COLO829 (cell line): ENCODE measurements at places on chromosomes 3 and 15.
A peak's percentile ranks its signal among the peaks of the same experiment; 100 is the strongest.

GRCh38 chr3:128073185-128073725, 21.0 kb downstream of the SEC61A1 start:
- DNase-seq = no peak

DNA sequence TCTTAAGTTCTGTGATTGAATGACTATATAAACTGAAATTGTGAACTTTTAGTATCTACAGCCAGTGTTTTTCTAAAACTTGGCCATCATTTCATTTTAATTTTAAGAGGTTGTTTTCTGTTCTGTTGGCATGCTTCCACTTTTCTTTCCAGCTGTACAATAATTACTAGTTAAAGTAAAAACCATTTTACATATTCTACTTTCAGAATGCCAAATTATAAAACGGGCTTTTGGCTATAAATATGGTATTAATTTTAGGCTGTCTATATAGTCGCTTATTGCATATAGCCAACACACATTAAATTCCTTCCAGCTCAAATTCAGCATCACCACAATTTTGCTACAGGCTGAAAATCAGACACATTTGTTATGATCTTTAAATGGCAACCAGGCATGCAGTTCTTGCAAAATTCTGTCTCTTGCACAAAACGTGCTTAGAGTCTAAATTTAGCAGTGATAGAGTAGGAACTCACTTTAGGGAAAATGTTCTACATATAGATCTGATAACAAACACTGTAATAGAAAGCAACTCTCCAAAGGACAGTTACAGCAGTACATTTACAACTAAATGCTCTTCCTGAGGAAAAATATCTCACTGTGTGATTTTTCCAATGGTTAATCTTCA, 81.1 kb downstream of the BTD start:
- no peak for DNase-seq

GRCh38 chr3:122183521-122183892, at the start of gene CASR:
CASR (plus strand) TSS chr3:122183668; CDS start chr3:122254190, 70,522 bp downstream.
- no peak for DNase-seq

DNA sequence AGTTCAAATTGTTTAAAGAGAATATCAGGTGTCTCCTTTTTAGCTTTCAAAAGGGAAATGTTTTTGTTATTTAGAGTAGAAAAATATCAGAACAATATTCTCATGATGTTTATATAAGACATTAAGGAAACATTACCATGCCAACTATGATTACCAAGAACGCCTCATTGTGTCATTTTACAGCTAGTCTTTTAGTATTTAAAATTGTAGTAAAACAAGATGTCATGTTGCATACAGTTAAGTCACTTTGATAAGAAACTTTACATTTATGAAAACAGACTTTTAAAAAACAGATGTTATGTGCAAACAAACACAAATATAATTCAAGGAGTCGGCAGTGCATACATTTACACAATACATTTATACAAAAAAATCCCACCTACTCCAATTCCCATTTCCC, 4.4 kb downstream of the PLSCR4 start:
- DNase-seq = no peak

DNA sequence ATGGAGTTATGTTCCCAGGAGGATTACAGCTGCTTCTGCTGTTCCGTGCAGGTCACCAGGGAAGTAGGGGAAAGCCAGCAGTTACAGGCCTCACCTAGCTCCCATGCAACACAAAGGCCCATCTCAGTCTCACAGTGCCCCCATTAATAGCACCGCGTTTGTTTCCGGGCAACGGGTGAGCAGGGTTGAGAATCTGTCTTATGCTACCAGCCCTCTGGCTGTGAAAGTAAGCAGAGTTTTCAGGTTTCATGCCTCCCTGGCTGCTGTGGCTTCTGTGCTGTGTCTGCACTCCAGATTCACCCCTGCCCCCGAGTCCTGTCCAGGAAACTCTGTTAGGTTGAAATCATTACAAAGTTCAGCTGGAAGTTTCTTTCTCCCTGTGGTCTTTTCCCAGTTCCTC, 254.4 kb upstream of the GPR149 start:
- no peak for DNase-seq

GRCh38 chr3:43884581-43884980, 193.8 kb downstream of the ABHD5 start:
- DNase-seq = no peak

DNA sequence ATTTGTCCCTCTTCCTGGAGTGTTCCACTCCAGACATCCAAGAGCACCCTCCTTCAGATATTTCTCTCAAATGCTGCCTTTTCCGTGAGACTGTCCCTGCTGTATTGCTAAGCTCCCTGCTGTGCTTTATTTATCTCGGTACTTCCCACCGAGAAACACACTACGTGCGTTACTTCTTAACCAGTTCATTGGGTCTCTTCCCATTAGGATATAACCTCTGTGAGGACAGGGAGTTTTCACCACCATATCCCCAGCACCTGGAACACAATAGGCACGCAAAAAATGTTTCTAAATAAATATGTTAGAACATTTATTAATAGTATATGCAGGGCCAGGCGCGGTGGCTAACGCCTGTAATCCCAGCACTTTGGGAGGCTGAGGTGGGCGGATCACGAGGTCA, 308.7 kb upstream of the IL12A start:
- no peak for DNase-seq

- DNase-seq = no peak
These were observed 63.3 kb downstream of the IQSEC1 start for GRCh38 chr3:13009946-13010315.

- DNase-seq = no peak
These were observed 65.4 kb downstream of the CMSS1 start for GRCh38 chr3:99883138-99883461.

- DNase-seq = no peak
These were observed 479.1 kb downstream of the ZBBX start for GRCh38 chr3:166900866-166901577.

- DNase-seq = no peak
These were observed 87.9 kb downstream of the WDR72 start for GRCh38 chr15:53671545-53671944.

- no peak for DNase-seq
These were observed 405 bp upstream of the SPG21 start for GRCh38 chr15:64990168-64990470.

GRCh38 chr15:40582726-40583246, 11.3 kb upstream of the KNL1 start:
- DNase-seq = no peak

GRCh38 chr3:4231041-4231440, 72.1 kb upstream of the SETMAR start:
- no peak for DNase-seq

DNA sequence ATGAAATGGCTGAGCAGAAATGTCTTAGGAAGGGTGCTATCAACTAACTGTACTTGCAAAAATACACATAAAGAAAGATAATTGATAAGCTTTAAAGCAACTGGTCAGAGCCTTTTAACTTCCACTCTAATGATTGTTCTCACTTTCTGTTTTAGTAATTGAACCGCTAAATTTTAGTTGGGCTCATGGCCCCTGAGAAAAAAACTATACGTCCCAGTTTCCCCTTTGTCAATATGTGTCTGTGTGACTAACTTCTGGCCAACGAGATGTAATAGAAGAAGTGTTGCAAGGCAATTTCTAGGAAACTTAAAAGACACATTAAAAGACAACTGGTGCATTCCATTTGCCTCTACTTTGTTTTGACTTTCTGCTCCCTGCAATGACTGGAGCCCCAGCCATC, 223.9 kb downstream of the NR1D2 start:
- no peak for DNase-seq

DNA sequence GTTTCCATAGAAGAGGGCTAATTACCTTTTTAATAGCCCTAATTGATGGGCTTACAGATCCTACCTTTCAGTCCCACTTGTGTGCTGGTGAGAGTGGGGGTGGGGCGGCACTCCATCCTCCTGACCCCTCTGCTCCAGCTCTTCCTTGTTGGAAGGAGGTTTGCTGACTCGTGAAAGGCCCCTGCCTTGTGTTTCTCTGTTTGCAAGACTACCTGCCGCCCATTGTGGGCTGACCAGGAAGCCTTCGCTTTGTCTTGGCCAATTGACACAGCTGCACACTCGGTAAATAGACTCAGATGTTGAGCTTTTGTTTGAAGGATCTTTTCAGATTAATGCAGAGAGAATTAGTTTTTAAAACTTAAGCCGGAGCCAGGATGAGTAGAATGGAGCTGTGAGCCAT, 197.3 kb upstream of the HES1 start:
- DNase-seq = no peak

- no peak for DNase-seq
These were observed 36.5 kb upstream of the HACD2 start for GRCh38 chr3:123621186-123621849.

DNA sequence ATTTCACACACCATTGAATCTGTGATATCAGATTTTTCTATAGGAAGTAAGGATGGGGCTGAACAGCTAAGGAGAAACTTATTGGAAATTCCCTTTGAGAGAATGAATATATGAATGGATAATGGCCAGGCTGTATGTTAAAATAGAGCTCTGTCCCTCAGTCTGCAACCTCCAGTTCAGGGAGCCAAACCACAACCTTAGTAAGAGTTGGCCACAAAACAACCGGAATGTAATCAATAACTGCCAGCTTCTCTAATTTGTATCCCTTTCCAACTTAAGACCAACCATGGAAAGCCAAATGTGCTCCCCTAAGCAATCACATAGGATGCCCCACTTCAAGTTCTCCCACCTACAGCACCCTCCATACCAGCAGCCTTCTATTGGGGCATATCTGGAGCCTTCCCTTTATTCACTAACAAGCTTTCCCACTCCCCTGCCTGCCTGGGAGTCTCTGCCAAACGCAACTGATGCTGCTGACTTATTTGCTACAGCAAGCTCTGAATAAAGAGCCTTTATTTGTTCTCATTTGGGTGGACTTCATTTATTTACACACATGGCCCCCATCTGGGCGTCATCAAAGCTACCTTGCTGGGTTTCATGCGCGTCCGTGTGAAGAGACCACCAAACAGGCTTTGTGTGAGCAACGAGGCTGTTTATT, 75.4 kb upstream of the LARS2 start:
- no peak for DNase-seq

- DNase-seq = no peak
These were observed 3.1 kb downstream of the C3orf20 start for GRCh38 chr3:14678015-14678503.

GRCh38 chr15:60520825-60521368, 42.0 kb upstream of the ICE2 start:
- DNase-seq = peak; percentile 28

GRCh38 chr15:97875025-97875512, 85.4 kb upstream of the ARRDC4 start:
- DNase-seq = no peak

GRCh38 chr3:124998247-124998630, 57.6 kb downstream of the HEG1 start:
- no peak for DNase-seq

GRCh38 chr3:127735767-127736693, 63.3 kb downstream of the ABTB1 start:
- no peak for DNase-seq

DNA sequence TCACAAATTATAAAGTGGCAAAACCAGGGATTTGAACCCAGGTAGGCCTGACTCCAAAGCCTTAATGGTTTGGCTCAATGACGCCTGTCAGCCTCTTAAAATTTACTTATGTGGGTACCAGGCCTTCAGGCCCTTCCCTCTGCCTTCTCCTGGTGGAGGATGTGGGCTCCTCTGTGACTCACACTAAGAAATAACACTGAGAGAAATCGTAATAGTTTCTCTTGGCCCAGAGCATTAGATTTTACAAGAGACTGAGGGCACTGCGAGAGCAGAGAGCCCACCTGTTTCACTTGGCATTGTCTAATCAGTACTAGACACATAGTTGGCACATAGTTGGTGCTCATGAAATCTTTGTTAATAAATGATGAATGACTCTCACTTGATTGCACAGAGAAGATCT, 505.2 kb downstream of the SHQ1 start:
- no peak for DNase-seq

GRCh38 chr3:50372349-50372748, 13.0 kb upstream of the TMEM115 start:
- DNase-seq = no peak

GRCh38 chr15:41966920-41967465, 5.4 kb downstream of the EHD4 start:
- no peak for DNase-seq

GRCh38 chr3:53807117-53807810, 39.0 kb downstream of the CHDH start:
- DNase-seq = no peak

- DNase-seq = no peak
These were observed 902 bp downstream of the P2RY13 start for GRCh38 chr3:151328298-151328995.

- DNase-seq = no peak
These were observed 58.0 kb upstream of the MBNL1 start for GRCh38 chr3:152210697-152211096.

DNA sequence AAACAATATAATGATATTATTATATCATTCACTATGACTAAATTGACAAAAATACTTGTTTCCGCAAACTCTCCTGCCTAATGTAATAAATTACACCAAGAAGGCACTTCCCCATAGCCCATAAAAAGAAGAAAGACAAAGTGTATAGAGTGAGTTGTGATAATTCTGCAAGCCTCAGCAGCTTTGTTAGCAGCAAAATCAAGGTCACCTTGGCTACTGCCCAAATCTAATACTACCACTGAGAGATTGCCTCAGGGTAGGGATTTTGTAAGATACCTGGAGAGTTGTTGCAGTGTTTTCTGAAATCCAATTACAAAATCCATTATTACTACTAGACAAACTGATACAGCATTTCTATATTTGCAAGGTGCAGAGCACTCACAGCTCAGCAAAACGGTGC, 503.5 kb downstream of the FGF12 start:
- DNase-seq = no peak

- DNase-seq = no peak
These were observed 166.9 kb downstream of the CHST2 start for GRCh38 chr3:143286392-143287010.

- DNase-seq = no peak
These were observed 7.2 kb downstream of the FURIN start for GRCh38 chr15:90875549-90875981.

- DNase-seq = no peak
These were observed 22.9 kb upstream of the KIF23 start for GRCh38 chr15:69391046-69391757.

- DNase-seq = no peak
These were observed 467.5 kb upstream of the ARL6 start for GRCh38 chr3:97297032-97297431.

- no peak for DNase-seq
These were observed 823.0 kb upstream of the NECTIN3 start for GRCh38 chr3:110248666-110249065.

DNA sequence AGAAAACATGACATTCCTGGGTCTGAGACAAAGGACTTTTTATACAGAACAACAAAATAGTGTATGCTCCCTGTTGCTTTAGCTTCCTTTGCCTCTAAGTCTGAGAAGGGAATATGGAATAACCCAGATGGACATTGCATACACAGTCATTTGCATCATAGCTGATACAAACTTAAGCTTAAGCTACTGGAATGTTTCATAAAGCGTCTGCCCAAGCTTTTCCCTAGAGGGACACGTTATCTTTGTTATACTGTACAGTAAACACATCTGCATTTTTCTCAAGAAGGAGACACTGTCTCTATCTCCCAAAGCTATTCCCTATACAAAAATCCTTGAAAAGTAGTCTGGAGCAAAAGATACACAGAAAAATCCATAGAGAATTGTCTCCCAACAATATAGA, 775.0 kb downstream of the DIPK2A start:
- DNase-seq = no peak
